CD4-positive, alpha-beta T cell treated with Interleukin-6 at 100 ng/mL for 8 hours (primary cell): ENCODE measurements at places on chromosomes 11 and 22.

- DNase-seq = no peak
Observed at GRCh38 chr11:62143727-62144126, 19.9 kb downstream of the INCENP start.

- no peak for DNase-seq
Observed at GRCh38 chr11:83007909-83008580, 63.7 kb downstream of the RAB30 start.

DNA sequence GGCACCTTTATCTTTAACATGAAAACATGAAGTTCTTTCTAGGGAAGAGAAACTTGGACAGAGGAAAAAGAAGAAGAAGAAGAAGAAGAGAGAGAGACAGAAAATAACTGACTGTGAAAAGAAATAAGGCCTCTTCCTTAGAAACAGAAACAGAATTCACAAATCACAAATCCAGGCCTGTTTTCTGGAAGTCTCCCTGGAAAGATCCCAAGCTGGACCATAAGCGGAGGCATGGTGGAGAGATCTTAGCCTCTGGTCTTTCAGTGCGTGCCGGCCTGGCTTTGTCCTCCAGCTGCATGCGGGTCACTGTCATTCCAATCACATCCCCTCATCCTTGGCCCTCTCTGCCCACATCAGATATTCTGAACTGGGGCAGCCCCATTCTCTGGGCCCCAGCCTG lies 6.9 kb downstream of the FXYD6 start:
- no peak for DNase-seq

DNA sequence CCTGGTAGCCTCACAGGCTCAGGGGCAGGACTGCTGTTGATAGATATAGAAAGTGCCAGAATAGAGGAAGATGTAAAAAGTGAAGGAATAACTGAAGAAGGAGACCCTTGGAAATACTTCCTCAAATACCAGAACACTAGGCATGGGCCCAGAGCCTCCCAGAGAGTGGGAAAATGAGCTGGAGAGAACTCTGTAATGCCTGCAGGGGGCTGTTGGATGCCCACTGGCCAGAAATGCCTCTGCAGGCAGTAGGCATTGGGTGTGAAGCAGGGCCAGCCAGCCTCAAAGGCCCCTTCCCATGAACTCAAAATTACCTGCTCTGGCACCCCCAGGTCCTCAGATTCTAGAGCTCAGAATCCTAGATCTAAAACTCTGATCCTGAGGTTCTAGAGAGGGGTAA lies 15.1 kb downstream of the P2RY2 start:
- no peak for DNase-seq

DNA sequence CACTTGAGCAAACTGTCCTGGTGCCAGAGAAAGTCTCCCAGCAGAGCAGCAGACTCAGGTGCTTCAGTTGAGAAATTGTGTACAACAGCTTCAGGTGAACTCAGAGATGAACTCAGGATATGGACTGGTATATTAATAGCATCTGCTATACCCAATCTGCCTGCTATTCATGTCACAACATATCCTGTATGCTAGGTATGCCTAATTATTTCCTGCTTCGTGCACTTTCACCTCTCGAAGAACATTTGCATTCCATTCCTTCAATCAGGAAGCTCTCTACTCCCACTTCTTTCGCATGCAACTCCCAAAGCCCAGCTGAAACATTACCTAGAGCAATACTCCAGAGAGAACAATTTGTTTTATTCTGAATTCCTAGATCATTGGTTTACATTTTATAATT lies 207.7 kb downstream of the KCNA4 start:
- DNase-seq = no peak

GRCh38 chr11:102108734-102109440 lies 1.4 kb upstream of the YAP1 start:
- no peak for DNase-seq

- DNase-seq = no peak
Observed at GRCh38 chr11:64181506-64182411, 4.2 kb upstream of the STIP1 start.

- no peak for DNase-seq
Observed at GRCh38 chr11:122695076-122695615, 39.6 kb downstream of the UBASH3B start.

DNA sequence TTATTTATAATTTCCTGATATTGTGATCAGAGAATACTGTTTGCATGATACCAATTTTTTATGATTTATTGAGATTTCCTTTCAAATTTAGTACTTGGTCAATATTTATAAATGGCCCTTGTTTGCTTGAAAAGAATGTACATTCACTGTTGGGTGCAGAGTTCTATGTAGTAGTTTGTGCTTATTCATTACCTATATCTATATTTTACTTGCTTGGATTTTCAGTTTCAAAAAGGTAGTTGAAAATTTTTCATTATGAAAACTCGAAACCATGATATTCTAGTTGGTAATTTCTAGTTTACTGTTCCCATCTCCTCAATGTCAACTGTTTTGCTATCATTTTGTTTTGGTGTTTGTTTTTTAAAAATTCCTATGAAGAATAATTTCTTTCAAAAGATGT lies 155.7 kb downstream of the AASDHPPT start:
- no peak for DNase-seq
